ENCODE measurements at places on chromosomes 6 and 20.

GRCh38 chr6:35973670-35974222 is 50.7 kb downstream of the SLC26A8 start:
- no peak for DNase-seq

- DNase-seq: no peak
These were observed 4.8 kb downstream of the ASXL1 start for GRCh38 chr20:32362901-32363364.

DNA sequence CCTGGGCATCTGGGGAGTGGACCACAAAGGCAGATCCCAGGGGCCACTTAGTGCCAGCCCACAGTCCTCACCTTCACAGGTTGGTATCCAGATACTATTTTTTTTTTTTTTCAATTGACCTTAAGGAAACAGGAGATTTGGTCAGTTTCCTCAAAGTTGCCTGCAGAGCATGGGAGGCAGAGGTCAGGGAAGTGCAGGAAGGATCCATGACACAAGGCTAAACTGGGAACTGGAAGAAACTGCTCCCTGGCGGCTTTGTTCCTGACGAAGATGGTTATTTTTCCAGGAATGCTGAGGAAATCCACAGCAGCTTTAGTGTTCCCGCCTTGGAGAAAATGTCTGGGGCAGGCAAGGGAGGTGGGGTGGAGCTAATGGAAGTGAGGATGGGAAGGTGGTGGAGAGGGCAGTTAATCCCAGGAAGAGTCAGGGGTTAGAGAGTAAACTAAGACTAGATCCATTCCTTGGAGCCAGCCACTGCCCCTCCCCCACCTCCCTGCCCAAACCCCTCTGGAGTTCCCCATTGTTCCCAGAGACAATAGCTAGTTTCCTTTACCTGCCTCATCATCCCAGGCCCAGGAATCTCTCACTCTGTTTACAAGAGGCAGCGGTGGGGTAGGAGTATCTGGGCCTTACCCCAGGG is 14.3 kb upstream of the MYMX start:
- no peak for DNase-seq

- no peak for DNase-seq
These were observed 2.5 kb downstream of the FOXF2 start for GRCh38 chr6:1391800-1392309.

DNA sequence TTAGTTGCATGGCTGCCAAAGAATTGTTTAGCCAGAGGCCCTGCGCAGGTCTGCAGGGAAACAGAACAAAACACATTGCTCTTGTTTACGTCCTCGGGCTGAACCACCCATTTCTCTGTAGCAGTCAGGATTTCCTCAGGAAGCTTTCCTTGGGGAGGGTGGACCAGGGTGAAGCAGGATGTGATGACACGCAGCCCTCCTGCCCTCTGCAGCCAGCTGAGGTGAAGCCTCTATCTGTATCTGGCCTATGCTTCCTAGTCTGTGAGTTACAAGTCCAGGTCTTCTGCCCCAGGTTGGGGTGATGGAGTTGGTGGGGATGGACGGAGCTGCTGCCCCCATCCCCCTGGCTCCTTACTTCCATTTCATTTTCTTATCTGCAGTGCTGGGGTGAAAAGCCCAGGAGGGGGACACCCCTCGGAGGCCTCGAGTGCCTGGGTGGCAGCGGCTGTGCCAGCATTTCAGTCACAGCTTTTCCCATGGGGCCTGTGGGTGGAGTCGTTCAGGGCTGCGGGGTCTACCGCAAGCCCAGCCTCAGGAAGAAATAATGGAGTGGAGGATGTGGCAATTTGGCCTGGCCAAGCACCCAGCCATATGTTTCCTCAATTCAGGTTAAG is 24.9 kb downstream of the SASH1 start:
- no peak for DNase-seq

GRCh38 chr6:55584654-55585354 is 5.8 kb upstream of the HMGCLL1 start:
- DNase-seq: no peak

GRCh38 chr20:41072190-41072863 is 43.7 kb downstream of the TOP1 start:
- DNase-seq: no peak

- DNase-seq: no peak
These were observed 26.4 kb upstream of the MCM3 start for GRCh38 chr6:52310932-52311331.

DNA sequence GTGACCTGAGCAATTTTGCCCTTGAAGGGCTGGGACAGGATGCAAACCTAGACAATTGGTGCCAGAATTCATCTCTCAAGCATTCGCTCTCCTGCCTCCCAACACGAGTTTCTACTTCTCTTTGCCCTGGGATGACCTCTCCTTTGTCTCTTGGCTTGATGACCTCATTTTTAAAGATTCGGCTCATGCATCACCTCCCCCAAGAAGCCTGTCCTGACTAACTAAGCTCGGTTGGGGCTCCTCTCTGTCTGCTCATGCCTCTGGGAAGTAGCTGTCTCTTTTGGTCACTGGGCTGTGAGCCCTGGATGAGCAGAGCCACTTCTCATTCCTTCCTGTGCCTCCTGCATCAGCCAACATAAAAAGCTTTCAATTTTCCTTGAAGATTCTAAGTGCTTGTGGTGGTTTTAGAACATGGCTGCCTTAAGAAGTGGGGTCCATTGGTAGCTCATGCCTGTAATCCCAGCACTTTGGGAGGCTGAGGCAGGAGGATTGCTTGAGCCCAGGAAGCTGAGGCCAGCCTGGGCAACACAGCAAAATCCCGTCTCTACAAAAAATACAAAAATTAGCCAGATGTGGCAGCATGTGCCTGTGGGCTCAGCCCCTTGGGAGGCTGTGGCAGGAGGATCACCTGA is 11.1 kb upstream of the TCF15 start:
- DNase-seq: no peak

- no peak for DNase-seq
These were observed 171.9 kb upstream of the JARID2 start for GRCh38 chr6:15073883-15074465.

- no peak for DNase-seq
These were observed 8.3 kb downstream of the POM121L2 start for GRCh38 chr6:27303613-27304272.

DNA sequence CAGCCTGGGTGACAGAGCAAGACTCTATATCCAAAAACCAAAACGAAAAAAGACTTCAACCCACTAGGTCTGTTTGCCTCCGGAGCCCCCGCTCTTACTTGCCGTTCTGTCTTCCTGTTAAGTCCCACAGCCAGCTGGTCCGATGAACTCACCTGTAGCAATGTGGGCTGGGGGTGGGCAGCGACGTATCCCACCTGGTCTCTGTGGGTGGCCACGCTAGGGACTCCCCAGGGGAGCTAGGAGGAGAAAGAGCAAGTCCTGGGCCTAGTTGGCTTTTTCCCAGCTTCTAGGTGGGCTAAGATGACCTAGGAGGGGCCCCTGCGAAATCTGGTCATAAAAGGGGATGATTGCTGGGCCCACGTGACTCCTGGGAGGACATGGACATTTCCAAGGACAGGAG is 166.0 kb upstream of the KCNG1 start:
- no peak for DNase-seq

DNA sequence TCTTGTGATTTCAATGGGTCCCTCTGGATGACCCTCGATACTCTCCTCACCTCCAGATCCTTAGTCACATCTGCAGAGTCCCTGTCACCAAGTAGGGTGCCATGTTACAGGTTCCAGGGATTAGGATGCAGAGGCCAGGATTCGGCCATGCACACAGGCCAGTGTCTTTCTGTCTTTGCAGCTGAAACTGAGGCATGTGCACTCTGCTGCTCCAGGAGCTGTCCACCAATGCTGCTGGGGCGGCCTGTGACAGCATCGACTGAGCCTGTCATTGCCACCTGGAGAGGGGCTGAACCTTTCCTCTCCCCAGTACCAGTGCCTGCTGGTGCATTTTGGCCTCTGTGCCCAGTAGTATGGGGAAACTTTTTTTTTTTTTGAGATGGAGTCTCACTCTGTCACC is 4.4 kb upstream of the RBM38 start:
- no peak for DNase-seq

- DNase-seq: no peak
These were observed 28.4 kb upstream of the BTN3A2 start for GRCh38 chr6:26336355-26337198.

GRCh38 chr6:64214373-64214772 is 578.8 kb downstream of the PHF3 start:
- DNase-seq: no peak

- DNase-seq: no peak
These were observed 7.9 kb downstream of the SUPT3H start for GRCh38 chr6:45369870-45370269.
